Breast epithelium (tissue), 4 donors: ENCODE measurements at places on chromosomes 12 and 14. TPM values are rescaled to one million over a fixed set of nuclear protein-coding genes. Genes with fewer than 3 reads are reported as not detected.

The SLC5A8 gene
- total RNA-seq = 0.29 TPM

DNA sequence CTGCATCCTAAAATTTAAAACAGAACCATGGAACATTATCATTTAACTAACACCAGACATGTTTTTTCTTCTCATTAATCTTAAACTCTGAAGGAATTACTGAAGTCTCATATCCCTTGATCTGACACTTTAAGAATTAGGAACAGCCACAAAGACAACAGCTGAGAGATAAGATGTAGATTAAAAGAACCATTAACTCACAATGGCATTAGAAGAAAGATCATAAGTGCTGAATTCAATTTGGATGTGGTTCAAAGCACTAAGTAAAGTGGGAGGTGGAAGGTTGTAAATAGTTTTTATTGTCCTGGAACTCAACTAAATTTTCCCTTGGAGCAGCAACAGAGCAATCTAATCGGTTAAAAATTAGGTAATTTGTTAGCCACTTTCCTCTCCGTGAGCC lies 199.0 kb upstream of the ATP2B1 start:
- no peak overlapping the region for H3K4me3 ChIP-seq
- no peak for DNase-seq
- H3K36me3 ChIP-seq = no peaks in the 10 kb centered on the region
- H3K4me1 ChIP-seq = no peaks in the 10 kb centered on the region

GRCh38 chr14:77338302-77338701 lies 17.5 kb downstream of the GSTZ1 start:
- H3K36me3 ChIP-seq = no peaks in the 10 kb centered on the region
- H3K27me3 ChIP-seq = no peaks in the 10 kb centered on the region
- H3K27ac ChIP-seq = no peak overlapping the region
- H3K4me1 ChIP-seq = no peaks in the 10 kb centered on the region

- H3K36me3 ChIP-seq = no peaks in the 10 kb centered on the region
- H3K27ac ChIP-seq = no peak overlapping the region
- H3K4me3 ChIP-seq = no peak overlapping the region
- DNase-seq = no peak
- H3K27me3 ChIP-seq = no peaks in the 10 kb centered on the region
- no peaks in the 10 kb centered on the region for H3K4me1 ChIP-seq
Measured at GRCh38 chr12:102215992-102216691, 18.5 kb upstream of the PMCH start.

The GPR132 gene
- 1.3 TPM for total RNA-seq

GRCh38 chr12:106010741-106011140 lies 128.0 kb downstream of the NUAK1 start:
- no peaks in the 10 kb centered on the region for H3K4me1 ChIP-seq
- no peak for DNase-seq
- no peak overlapping the region for H3K4me3 ChIP-seq
- no peak overlapping the region for H3K27ac ChIP-seq

The NKX2-1 gene
- not detected for total RNA-seq

The PPP1R13B gene
- 21.8 TPM for total RNA-seq

DNA sequence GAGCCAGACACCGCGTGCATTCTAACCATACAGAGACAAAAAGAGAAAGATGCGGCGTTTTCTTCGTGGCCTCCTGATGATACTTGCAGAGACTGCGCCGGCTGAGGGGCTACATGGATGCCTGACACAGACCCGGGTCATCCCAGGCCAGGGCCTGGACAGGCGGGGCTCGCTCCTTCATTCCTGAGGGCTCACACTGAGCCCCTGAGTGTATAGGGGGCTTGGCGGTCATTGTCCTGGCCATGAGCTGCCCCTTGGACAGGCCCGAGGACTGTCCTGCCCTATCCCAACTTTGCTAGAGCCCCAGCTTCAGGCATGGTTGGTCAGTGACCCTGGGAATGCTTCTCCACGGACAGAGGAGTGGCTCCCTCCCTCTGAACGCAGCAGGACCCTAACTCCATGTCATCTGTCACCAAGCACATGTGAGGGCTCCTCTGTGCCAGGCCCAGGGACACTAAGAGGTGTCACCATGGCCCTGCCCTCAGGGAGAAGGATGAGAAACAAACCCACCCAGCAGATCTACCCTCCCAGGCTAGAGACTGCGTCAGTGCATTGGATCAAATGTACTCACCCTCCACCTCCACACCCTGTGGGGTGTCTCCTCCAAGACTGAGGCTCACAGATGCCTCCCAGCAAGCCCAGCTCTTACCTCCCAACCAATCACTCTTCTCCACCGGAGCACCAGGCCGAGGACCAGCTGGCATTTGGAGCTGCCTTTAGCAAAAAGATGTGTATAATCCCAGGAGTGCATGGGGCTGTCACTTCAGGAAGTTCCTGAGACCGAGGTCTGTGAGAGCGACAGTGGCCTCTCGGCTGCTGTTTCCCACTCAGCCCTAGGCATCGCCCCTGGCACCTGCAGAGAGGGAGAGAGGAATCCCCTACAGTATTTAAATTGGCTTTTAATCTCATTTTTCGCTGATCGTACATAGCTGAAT lies 102.7 kb downstream of the DICER1 start:
- H3K4me3 ChIP-seq = no peak overlapping the region
- H3K27ac ChIP-seq = no peak overlapping the region
- no peaks in the 10 kb centered on the region for H3K4me1 ChIP-seq
- no peaks in the 10 kb centered on the region for H3K36me3 ChIP-seq
- H3K27me3 ChIP-seq = no peaks in the 10 kb centered on the region
- DNase-seq = no peak

DNA sequence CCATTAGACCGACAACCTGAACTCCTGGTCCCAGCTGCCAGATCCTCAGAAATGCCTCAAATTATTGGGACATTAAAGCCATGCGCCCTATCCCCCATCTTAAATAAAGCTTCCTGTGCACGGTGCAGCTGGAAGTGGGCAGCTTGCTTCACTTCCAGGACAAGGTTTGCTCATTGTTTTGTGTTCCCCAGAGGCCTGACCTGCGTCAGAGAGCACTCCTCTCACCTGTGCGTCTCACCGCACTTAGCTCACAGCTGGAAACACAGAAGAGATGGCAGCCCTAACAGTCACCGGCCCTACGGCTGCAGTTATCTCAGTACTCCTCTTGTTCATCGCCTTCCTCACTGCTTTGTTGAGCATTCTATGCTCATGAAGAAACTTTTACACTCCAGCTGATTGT lies 135.5 kb downstream of the ANO2 start:
- no peak overlapping the region for H3K4me3 ChIP-seq
- H3K27me3 ChIP-seq = no peaks in the 10 kb centered on the region
- H3K4me1 ChIP-seq = no peaks in the 10 kb centered on the region
- no peak for DNase-seq
- H3K36me3 ChIP-seq = no peaks in the 10 kb centered on the region

DNA sequence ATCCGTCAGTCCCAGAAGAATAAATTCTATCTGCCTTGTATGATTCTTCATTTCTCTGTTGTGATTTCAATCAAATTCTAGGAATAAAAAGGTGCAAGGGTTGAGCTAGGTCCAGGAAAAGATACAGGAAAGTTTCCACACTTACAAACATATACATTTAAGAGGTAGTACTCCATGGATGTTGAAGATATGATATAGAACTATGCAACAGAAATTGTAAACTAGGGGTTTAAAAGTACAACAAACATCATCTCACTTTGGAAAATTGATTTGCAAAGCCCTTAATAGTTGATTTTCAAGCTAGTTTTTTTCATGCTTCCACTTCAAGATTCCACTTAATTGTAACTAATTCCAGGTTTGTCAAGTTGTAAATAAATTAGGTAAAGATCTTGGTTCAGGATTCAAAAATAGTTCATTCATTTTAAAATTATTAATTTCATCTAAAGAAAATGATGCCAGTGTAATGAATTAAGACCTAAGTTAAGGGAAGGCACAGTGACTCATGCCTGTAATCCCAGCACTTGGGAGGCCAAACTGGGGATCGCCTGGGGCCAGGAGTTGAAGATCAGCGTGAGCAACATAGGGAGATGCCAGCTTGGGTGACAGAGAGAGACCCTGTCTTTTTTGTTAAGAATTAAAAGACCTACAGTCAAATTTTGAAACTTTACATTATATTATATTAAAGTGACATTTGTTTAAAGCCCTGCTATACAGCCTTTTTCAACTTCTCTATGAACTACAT lies at the start of gene OR6C70:
OR6C70 (minus strand) TSS at position 51 of the 742 bp plus-strand sequence; CDS start at position 51, 0 bp downstream.
- no peaks in the 10 kb centered on the region for H3K27me3 ChIP-seq
- no peak for DNase-seq
- H3K36me3 ChIP-seq = no peaks in the 10 kb centered on the region
- H3K4me1 ChIP-seq = no peaks in the 10 kb centered on the region

The BEGAIN gene
- 0.64 TPM for total RNA-seq

DNA sequence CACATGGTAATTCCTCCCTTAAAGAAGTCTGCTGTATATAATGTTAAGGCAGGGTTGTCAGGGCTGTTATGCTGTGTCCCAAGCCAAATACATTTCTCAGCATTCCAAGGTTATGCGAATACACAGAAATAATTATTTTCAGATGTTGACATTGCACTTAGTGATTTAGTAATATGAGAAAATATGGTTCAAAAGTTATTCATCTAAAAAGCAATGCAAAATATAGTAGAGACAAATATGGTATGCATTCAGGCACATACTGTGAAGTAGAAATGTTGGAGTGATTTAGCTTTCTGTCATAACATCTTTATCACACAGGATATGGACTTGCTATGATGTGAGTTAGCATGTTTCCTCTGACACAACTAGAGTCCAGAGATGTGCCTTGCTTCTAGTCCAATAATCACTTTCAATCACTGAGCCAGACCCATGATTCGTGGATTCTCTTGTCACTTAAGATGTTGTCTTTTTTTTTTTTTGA lies 70.0 kb downstream of the PDE3A start:
- H3K27ac ChIP-seq = no peak overlapping the region
- no peak overlapping the region for H3K4me3 ChIP-seq
- H3K36me3 ChIP-seq = no peaks in the 10 kb centered on the region
- no peak for DNase-seq
- no peaks in the 10 kb centered on the region for H3K4me1 ChIP-seq
- H3K27me3 ChIP-seq = no peaks in the 10 kb centered on the region

The ZNF410 gene
- 47.8 TPM for total RNA-seq

The CBLN3 gene
- 3.8 TPM for total RNA-seq

The PRICKLE1 gene
- total RNA-seq = 6.4 TPM

- H3K36me3 ChIP-seq = no peaks in the 10 kb centered on the region
- peak; percentile 67 for DNase-seq
- H3K4me3 ChIP-seq = no peak overlapping the region
- H3K27ac ChIP-seq = peak overlapping the region; percentile 90
Measured at GRCh38 chr12:108838194-108839017, 19.0 kb downstream of the SSH1 start.
